Left kidney (tissue), 8 donors: ENCODE measurements at places on chromosomes 6 and 20. TPM values are rescaled to one million over a fixed set of nuclear protein-coding genes. Genes with fewer than 3 reads are reported as not detected.

The PRSS35 gene
- polyA plus RNA-seq: 44.3 TPM

The TTLL9 gene
- polyA plus RNA-seq: 5.5 TPM

The HLA-DRB5 gene
- 6.3 TPM for polyA plus RNA-seq

The MYB gene
- polyA plus RNA-seq: 5.7 TPM

The LAMA4 gene
- polyA plus RNA-seq: 108 TPM

The LY6G6C gene
- 1.1 TPM for polyA plus RNA-seq

The C4A gene
- 17.0 TPM for polyA plus RNA-seq

The DNAH8 gene
- 0.90 TPM for polyA plus RNA-seq

The DLK2 gene
- polyA plus RNA-seq: 1.00 TPM

The TMC2 gene
- 0.50 TPM for polyA plus RNA-seq

The RXRB gene
- polyA plus RNA-seq: 65.6 TPM

The ALDH5A1 gene
- 31.9 TPM for polyA plus RNA-seq

The DEF6 gene
- polyA plus RNA-seq: 3.4 TPM
